ENCODE measurements at places on chromosomes 5 and 9. TPM values are rescaled to one million over a fixed set of nuclear protein-coding genes. Genes with fewer than 3 reads are reported as not detected.

The SPATA31E1 gene
- not detected for total RNA-seq

The OLFML2A gene
- total RNA-seq: 147 TPM

The SHOC1 gene
- not detected for total RNA-seq

The ALDH1A1 gene
- 269 TPM for total RNA-seq

The POLR3G gene
- 5.8 TPM for total RNA-seq

The DMRT2 gene
- 0.33 TPM for total RNA-seq

The FOXB2 gene
- not detected for total RNA-seq

The C9 gene
- not detected for total RNA-seq

The DMGDH gene
- total RNA-seq: 1.8 TPM

The SPINK6 gene
- total RNA-seq: not detected

The F2RL1 gene
- total RNA-seq: 0.27 TPM

The MRPS27 gene
- 44.8 TPM for total RNA-seq

The FSTL4 gene
- total RNA-seq: 0.28 TPM

The LECT2 gene
- total RNA-seq: not detected

The TNFSF8 gene
- 1.8 TPM for total RNA-seq

The C5orf52 gene
- not detected for total RNA-seq

The ANKRD31 gene
- under 0.01 TPM for total RNA-seq

The LCN12 gene
- not detected for total RNA-seq

The IL17B gene
- total RNA-seq: 6.4 TPM

The UBE2QL1 gene
- 5.0 TPM for total RNA-seq

The CCNI2 gene
- total RNA-seq: not detected

The MOB3B gene
- 12.1 TPM for total RNA-seq

The AHRR gene
- 0.68 TPM for total RNA-seq

The PRDM9 gene
- total RNA-seq: not detected

The INSL6 gene
- not detected for total RNA-seq

The DNAJC21 gene
- total RNA-seq: 44.0 TPM

The DDX4 gene
- total RNA-seq: 0.33 TPM

The MSMP gene
- total RNA-seq: not detected

The GARIN3 gene
- not detected for total RNA-seq

The SCGB3A1 gene
- total RNA-seq: not detected

The BTNL9 gene
- total RNA-seq: 4.2 TPM

Measured in sigmoid colon (tissue), 7 donors.